Activated naive CD4-positive, alpha-beta T cell treated with anti-CD3 and anti-CD28 coated beads for 36 hours (primary cell): ENCODE measurements at places on chromosomes 3 and 15.

DNA sequence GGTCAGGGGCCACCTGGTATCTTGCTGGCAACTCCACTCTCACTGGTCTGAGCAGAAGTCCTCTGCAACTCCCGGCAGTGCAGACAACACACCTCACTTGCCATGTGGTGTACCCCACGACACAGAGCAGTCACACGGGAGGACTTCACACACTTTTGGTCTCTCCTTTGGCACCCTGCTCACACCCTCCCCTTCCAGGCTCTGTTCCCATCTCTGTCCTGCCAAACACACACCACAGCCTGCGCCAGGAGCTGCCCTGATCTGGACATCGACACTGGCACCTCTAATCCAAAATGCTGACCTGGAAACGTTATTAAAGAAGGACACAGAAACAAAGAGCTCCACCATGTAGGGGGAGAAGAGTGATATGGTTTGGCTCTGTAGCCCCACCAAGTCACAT, 57.2 kb downstream of the SLC41A3 start:
- DNase-seq = no peak

DNA sequence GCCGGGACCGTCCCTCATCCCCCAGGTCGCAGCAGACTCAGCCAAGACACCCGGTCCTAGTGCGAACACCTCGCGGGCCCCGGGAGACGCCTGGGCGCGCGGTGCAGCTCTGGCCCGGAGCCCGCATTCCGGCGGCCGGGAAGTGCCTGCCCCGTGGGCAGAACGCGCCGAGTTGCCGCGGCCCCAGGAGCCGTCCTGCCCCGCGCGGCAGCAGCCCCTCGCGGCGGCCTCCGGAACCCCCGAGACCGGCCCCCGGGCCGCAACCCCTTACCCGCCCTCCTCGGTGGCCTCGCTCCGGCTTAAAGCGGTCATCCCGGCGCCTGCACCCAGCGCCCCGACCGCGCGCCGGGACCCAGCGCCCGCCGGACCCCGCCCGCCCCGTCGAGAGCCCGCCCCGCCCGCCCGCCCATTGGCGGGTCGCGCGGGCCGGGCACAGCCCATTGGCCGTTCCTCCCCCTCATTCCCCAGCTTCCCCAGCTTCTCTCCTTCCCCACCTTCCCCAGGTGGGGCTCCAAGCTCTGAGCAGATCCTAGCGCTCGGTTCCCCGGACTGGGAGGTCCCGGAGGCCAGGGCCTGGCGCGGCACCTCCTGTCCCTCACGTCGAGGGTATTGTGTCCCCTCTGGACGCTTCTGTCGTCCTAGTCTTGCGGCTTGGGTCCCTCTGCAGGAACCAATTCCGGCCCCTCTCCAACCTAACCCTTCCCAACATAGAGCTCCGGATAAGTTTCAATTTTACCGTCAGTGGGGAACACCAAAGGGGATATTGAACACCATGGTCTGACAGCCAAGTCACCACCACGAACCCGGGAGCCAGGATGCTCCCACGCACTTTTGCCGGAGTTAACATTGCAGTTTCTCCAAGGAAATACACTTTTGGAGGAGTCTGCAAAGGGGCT, at the start of gene GRAMD2A:
Gene GRAMD2A (minus strand): TSS at position 328 of the 896 bp plus-strand sequence.
- DNase-seq = no peak

DNA sequence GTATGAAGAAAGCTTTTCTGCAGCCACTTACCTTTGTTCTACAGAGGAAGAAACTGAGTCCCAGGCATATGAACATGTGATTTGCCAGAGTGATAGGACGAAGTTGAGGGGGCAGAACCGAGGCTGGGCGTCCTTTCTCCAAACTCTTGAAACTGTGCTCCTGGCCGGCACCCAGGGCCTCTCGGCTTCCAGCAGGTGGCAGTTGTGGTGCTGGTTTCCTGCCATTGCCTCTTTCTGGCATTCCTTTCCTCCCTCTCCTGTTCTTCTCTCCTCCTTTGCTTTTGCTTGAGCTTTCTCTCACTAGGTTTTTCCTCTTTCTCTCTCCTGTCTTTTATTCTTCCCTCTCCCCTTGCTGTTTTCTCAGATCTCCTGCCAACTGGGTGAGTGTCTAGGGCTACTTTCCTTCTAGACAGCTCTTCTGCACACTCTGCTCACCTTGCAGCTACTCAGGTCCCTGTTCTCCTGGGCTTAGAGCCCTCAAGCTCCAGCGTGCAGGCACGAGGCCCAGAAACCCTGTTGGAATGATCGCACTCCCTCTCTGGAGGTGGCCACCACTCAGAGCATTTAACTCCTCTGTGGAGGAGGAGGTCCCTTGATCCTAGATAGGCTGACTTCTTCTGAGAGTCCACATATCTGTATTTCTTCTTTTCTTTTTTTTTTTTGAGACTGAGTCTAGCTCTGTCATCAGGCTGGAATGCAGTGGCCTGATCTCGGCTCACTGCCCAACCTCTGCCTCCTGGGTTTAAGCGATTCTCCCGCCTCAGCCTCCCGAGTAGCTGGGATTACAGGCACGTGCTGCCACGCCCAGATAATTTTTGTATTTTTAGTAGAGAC, 26.2 kb downstream of the TRAK1 start:
- DNase-seq = no peak

- no peak for DNase-seq
Observed at GRCh38 chr15:48520376-48521155, 124.9 kb downstream of the FBN1 start.
